Stimulated activated CD4-positive, alpha-beta T cell treated with anti-CD3 and anti-CD28 coated beads, Interleukin-2, amount 100 ng/mL, for 48 hours (primary cell): ENCODE measurements at places on chromosomes 3 and 15.

DNA sequence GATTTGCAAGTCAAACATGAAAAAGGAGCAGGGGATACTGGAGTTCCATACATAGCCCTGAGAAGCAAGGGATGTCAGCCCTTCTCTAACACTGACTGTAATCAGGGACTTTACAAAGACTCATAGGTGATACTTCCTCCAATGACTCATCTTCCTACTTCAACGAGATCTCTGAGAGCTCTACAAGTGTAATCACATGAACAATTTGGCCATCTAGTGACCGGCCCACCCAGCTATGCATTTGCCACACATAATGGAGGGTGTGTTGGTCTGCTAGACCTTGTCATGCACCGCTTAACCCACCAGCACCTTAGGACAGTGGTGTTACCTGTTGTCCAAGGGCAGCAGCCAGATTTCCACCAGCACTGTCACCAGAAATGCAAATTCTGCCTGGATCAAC is 75.3 kb downstream of the NCEH1 start:
- DNase-seq = no peak

DNA sequence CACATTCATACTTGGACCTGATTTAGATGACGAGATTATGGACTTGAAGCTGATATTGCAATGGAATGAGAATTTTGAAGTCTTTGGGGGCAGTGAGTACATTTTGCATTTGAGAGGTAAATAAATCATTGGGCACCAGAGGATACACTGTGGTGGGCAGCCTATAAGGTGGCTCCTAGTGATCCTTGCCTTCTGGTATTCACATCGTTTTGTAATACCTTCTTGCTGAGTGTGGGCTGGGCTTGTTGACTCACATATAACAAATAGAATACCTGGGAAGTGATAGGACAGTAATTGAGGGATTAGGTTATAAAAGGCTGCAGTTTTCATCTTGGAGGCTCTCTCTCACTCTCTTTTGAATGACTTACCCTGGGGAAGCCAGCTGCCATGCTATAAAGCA is 605.5 kb upstream of the KCNMB2 start:
- DNase-seq = no peak

- DNase-seq = no peak
Observed at GRCh38 chr3:156655819-156656550, 18.4 kb upstream of the TIPARP start.

- DNase-seq = no peak
Observed at GRCh38 chr3:111669926-111670630, 74.9 kb upstream of the ZBED2 start.

DNA sequence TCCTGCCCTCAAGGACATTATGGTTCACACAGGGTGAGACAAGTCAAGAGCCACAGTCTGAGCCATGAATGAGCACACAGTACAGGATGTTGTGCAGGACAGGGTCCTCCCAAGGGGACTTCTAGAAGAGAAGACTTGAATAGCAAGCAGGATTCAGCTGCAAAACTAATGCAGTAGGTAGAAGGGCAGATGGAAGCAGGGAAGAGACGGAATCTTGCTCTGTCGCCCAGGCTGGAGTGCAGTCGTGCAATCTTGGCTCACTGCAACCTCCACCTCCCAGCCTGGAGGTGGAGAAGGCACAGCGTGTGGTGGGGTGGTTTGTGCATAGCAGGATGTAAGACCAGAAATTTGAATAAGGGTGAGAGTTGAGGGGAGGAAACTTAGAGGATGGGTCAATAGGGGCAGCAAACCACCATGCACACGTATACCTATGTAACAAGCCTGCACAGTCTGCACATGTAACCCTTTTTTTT is 8.0 kb downstream of the BCL2L10 start:
- no peak for DNase-seq

GRCh38 chr15:66595931-66596545 is 30.2 kb upstream of the LCTL start:
- DNase-seq = no peak

DNA sequence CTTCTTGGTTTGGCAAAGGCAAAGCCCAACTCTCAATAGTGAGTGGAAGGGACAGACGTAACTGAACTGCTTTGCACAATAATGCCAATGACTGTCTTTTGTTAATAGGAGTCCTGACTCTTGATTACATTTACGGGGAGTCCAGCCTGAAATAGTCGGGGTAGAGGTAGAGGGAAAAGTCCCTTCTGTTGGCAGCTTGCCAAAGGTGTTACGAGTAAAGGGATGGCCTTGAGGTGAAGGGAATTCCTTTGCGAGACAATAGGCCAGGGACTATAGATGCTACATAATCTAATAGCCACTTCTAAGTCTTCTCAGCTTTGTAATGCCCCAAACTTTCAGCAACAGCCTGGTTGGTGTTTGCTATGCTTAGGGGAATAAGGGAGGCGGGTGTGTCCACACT is 2.2 kb upstream of the SENP2 start:
- DNase-seq = no peak

DNA sequence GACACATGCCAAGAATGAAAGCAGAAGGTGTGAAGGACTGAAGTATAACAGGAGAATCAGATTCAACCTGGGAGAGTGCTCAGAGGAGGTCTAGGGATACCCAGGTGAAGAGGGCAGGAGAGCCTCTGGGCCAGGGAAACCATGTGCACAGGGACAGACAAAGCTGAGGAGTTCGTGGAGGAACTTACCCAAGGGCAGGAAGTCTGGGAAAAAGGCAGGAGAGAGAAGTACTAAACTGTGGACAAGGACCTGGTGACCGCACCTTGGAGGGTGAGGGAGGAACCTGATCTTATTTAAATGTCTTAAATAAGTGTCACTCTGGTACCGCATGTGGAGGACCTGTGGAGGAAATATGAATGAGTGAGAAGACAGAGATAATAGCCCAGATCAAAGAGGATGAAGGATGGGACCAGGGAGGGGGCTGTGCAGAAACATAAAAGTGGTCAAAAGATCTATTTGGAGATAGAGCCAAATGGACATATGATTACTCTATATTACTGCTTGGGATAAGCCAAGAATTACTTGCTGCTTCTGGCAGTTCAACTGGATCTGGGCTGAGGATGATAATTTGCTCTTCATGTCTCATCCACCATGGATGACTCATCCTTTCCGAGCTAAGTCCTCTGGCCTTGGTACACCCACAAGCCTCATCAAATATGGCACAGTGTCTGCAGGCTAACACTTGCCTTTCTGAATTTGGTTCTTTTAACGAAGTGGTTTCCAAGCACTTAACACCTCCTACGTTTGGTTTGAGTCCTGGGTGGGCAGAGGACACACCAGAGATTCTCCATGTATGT is 116.9 kb upstream of the NMNAT3 start:
- DNase-seq = no peak

- DNase-seq = no peak
Observed at GRCh38 chr3:171821778-171822358, 11.6 kb upstream of the PLD1 start.

GRCh38 chr15:88631464-88632028 is 7.3 kb upstream of the ISG20 start:
- DNase-seq = no peak

- DNase-seq = no peak
Observed at GRCh38 chr3:122786066-122786465, 7.6 kb downstream of the HSPBAP1 start.

- DNase-seq = no peak
Observed at GRCh38 chr3:124351430-124352148, 359.7 kb upstream of the ROPN1 start.

GRCh38 chr3:166706094-166706493 is 674.0 kb downstream of the ZBBX start:
- DNase-seq = no peak

DNA sequence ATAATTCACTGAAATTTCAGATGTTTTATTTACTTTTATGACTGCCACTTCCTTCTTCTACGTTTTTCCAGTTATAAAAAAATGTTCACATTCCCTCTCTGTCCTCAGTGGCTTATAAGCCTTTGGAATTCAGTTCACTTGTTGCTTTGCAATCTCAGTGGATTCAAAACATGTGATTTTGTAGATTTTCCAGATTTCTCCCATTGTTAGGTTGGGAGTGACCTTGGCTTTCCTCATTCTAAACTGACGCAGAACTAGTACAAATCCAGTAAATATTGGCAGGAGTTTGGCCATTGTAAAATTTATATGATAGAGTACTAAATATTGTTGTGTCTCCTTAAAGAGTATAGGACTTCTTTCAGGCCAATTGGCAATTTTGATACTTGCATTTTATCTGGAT is 812.3 kb upstream of the ROBO1 start:
- no peak for DNase-seq

DNA sequence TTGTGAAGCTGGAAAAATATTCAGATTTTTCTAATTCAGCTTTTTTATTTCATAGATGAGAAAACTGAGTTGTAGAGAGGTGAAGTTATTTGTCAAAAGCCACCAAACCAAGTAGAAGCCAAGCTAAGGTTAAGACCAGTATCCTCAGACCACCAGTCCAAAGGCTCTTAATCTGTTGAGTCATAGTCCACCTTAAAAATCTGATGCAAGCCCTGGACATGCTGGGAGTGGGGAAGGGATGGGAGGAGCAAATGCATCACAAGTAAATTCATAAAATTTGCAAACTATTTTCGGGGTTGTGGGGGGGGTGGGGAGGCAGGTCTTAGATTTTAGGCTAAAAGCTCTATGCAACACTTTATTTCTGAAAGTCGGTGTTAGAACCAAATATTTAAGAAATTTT is 307.7 kb upstream of the SEMA6D start:
- DNase-seq = no peak

GRCh38 chr15:33119273-33119672 is 75.2 kb downstream of the FMN1 start:
- no peak for DNase-seq

- no peak for DNase-seq
Observed at GRCh38 chr3:189498995-189499704, 132.0 kb upstream of the TP63 start.

DNA sequence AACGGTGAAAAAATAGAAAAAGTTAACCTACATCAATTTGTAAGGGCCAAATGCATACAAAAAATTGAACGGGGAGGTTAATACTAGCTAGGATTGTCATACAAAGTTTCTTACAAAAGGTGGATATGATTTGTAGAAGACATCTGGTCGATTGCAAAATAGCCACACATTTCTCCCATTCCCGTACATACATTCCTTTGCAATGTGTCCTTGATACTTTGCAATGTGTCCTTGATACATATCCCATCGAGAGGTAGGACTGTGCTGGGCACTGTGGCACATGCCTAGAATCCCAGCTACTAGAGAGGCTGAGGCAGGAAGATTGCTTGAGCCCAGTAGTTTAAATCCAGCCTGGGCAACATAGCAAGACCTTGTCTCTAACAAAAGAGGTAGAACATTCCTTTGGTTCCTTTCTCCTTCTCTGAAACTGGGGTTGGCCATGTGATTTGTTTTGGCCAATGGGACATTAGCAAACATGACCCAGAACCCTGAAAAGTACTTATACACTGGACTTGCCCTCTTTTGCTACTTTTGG is 9.5 kb downstream of the TTBK2 start:
- no peak for DNase-seq

- no peak for DNase-seq
Observed at GRCh38 chr15:71239592-71240364, 124.5 kb downstream of the THSD4 start.

- DNase-seq = no peak
Observed at GRCh38 chr3:190064659-190065058, 56.0 kb downstream of the P3H2 start.
